Stimulated activated CD4-positive, alpha-beta T cell treated with anti-CD3 and anti-CD28 coated beads, Interleukin-2, amount 100 ng/mL, for 24 hours (primary cell): ENCODE measurements at places on chromosomes 1 and 21.

DNA sequence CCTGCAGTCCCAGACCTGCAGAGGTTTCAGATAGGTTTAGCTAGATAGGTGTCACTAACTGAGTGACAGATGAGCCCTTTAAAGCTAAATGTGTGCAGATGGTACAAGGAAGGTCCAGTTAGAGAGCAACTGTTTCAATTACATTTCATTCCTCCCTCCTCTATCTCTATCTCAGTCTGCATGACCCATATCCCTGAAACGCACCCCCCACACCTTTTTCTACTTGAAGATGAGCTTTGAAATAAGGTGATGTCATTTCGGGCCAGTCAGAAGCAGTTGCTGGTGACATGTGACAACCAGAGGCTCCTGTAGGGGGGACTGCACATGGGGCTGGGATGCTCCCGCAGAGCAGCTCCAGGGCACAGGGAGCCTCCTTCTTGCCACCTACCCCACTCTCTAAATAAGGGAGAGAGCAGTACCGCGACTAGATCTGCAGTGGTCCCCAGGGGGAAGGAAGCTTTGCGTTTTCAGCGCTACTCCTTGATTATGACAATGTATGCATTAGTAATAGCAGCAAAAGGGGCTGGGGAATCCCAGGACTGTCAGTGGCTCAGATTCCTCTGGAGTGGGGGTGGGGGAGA, 4.3 kb downstream of the ATP8B2 start:
- DNase-seq: no peak

GRCh38 chr21:44618504-44618903, 6.6 kb downstream of the KRTAP10-8 start:
- no peak for DNase-seq

GRCh38 chr21:30990514-30991262, 47.6 kb downstream of the KRTAP19-8 start:
- no peak for DNase-seq

DNA sequence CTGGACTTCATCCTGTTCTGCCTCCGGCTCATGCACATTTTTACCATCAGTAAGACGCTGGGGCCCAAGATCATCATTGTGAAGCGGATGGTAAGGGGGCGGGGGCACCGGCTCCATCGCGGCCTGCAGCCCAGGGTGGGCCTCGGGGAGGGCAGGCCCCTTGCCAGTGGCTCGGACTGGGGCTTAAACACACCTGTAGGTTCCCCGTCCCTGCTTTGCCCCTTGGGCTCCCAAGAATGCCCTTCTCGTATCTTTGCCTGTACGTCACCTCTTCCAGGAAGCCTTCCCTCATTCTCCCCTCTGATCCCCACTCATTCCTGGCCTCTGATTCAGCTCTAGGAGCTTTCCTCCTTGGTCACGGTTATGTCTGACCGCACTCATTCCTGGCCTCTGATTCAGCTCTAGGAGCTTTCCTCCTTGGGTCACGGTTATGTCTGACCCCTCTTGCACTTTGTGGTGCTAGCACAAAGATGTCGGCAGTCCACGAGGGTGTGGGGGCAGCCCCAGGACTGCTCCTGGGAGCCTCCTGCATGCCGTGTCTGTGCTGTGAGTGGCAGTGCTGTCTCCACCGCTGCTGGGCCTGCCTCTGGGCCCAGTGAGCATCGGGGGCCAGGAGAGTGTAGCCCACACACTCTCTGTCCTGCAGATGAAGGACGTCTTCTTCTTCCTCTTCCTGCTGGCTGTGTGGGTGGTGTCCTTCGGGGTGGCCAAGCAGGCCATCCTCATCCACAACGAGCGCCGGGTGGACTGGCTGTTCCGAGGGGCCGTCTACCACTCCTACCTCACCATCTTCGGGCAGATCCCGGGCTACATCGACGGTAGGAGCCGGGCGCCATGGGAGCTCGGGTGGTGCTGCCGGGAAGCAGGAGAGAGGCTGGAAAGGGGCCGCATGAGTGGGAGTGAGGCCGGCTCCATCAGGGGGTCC, 49.1 kb upstream of the LRRC3 start:
- DNase-seq: no peak

DNA sequence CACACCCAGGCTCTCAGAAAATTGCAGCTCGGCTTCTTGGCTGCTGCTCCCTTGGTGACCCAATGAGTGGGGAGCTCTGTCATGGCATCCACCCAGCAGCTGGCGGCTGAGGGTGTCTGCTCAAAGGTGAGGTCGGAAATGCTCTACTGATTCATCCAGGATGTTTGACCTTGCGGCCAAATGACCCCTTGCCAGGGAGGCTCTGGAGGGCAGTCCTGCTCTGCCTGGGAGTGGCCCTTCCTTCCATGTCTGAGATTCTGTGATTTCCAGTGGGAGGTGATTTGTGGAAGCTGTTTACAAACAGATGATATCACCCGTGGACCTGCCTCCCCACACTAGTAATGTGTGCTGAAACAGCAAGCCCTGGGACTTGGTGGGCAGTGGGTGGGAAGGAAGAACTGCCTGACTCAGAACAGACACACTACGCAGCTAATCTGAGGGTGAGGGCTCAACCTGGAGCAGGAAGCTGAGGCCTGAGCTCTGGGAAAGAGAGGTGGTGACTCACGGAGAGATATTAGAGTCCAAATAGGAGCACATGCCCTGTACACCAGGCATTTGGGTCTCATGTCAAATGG, 3.0 kb downstream of the CRCT1 start:
- DNase-seq: no peak

- DNase-seq: no peak
Measured at GRCh38 chr1:169090900-169091311, 15.6 kb upstream of the ATP1B1 start.

DNA sequence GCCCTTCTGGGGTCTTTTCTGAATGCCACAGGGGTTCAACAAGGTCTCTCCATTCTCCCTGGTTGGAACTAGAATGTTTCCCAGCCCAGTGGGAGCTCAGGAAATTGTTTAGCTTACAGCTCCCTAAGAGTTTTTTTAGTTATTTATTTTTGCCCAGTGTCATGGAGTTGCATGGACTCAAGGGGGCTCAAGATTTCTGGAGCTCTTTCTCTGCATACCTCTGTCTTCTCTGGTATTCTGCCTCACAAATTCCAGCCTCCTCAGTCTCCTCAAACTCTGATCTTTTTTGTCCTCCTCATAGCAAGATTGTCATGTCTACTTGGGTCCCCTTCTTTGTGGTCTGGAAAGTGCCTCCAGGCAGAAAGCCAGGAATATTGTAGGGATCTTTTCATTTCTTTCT, 15.9 kb upstream of the PPP2R5A start:
- DNase-seq: no peak

DNA sequence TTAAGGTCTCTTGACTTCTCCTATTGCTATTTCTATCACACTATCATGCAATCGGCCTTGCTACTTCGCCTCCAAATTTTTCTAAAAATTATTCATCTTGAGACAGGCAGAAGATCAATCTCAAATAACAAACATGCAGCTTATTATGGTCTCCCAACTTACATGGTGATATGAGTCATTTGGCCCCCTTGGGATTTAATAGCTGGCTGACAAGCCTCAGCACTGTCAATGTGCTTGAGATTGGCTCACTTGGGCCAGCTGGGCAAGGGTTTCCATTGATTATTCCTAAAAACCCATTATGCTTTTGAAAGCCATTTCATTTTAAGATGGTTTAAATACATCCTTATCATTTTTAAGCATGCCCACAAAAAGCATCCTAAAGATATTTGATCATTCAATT, 224.5 kb upstream of the NFIA start:
- no peak for DNase-seq

- DNase-seq: no peak
Measured at GRCh38 chr21:41054018-41054578, 113.9 kb upstream of the BACE2 start.

- no peak for DNase-seq
Measured at GRCh38 chr21:45377325-45377709, 27.6 kb upstream of the COL18A1 start.

DNA sequence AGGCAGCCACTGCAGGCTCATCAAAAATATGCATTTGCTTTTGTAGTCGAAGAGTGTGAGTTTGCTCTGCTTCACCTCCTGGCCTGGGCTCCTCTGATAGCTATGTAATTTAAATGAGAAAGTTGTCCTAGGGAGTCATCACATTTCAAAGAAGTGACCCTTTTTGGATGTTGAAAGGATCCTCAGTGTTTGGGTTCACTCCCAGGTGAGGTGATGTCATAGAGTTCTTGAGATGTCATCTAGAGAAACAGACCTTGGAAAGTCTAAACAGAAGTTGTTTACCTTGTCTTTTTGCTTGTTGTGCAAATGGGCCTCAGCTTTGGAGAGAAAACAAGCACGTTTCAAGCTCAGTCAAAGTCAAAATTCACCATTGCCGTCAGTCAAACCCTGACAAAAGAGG, 92.0 kb upstream of the BARHL2 start:
- no peak for DNase-seq

GRCh38 chr1:151993734-151994496, at the start of gene S100A10:
Gene S100A10 (minus strand): TSS chr1:151993859. CDS start chr1:151986230, 7,629 bp downstream.
- DNase-seq: peak; percentile 73

GRCh38 chr1:153688736-153689328, 10.3 kb downstream of the NPR1 start:
- DNase-seq: no peak

DNA sequence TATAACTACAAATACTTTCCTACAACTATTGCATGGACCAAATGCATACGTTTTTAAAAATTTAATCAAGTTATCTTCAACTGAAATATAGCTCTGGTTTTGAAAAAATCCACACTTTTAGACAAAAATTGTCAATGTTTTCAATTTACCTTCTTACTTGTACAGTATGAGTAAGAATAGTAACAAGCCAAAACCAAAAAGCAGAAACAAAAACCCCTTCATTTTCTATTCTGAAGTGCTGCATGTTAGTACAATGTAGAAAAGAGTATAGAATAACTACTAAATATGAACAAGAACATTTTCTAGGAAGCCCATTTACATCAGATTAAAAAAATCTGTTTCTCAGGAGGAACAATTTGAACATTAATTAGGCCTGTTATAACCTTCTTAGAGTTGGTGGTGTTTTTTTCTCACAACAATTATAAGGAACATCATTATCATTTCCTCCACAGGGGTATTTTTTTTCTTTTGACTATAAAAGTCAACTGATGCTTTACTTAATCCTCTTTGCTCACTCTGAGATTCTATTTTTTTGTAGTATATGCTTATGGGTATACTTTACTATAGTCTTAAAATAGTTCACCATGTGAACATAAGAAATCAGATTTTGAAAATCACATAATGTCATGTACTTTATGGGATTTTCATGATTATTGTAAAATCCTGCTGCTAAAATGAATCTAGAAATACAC, 475.4 kb downstream of the PTBP2 start:
- DNase-seq: no peak

GRCh38 chr1:9600861-9601834, 12.4 kb downstream of the TMEM201 start:
- no peak for DNase-seq

GRCh38 chr1:247185667-247186066, 13.8 kb upstream of the ZNF124 start:
- DNase-seq: no peak

DNA sequence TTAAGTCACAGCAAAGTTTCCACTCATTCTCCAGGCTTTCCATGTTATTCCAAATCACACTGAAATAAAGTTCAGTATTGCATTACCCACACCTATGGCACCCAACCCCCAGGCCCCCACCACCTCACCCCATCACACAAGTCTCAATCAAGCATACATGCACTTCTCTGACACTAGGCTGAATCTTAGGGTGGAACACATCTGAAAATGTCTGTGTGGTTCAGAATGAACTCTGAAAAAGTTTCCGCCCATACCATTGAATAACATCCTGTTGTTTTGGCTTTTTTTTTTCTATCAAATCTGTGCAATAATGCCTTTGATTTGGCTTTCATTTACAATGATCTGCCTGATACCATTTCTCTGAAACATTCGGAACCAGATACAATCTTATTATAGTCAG, 25.8 kb upstream of the LRRC8C start:
- no peak for DNase-seq

- no peak for DNase-seq
Measured at GRCh38 chr1:47709872-47710231, 272.0 kb downstream of the FOXD2 start.

DNA sequence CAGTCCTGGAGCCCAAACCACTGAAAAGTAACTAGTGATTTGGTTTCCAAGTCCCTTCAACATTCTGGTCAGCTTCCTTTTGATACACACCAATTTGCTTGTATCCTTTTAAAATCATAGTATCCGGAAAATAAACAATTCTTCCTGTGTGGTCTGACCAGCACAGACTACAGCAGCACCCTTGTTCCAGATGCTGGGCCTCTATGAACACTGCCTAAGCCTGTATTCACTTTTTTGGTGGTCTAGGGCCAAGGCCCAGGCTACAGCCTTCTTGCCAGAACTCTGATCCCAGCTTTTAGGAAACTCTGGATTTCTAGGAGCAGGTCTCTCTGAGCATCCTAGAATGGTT, 801 bp upstream of the DDAH1 start:
- no peak for DNase-seq

DNA sequence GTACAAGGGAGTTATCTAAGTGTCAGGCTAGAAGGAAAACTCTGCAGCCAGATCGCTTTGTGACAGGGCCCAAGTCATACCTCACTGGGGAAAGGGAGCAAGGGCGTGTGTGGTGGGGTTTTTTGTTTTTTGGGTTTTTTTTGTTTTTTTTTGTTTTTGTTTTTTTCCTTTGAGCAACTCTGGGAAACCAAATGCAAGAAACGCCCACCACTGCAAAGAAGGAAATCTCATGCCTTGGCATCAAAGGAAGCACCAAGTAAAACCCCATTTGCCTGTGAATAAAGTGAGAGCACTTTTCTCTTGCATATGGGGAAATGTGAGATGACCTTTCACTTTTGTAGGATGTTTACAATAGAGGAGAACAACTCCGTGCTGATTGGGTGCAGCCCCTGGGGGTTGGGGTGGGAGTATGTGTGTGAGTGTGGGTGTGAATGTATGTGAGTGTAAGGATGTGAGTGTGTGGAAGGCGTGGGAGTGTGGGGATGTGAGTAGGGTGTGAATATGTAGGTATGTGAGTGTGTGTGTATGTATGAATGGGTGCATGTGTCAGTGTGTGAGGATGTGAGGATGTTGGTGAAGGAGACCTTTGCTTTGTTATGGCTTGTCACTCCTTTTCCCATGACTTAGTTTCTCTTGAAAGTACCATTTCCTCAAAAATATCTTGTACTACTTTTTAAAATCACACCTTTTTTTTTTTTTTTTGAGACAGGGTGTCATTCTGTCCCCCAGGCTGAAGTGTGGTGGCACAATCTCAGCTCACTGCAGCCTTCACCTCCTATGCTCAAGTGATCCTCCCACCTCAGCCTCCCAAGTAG, 34.6 kb downstream of the IL12RB2 start:
- DNase-seq: peak; percentile 58

DNA sequence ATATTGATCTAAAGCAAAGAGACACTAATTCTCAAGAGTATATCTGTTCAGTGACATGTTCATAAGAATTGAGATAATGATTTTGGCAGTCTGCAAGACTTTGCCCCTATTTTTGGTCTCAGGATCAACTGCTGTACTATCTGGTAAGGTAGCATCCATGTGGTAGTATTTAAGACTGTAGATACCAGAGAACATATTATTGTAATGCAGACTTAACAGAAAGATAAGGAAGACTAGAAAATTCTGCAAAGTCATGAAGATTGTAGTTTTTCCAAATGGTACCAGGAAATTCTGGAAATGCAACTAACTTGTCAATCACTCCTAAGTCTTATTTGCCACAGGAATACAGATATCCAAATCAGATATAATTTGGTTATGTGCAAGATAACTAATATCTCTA, 35.1 kb downstream of the RNF2 start:
- DNase-seq: no peak
